ENCODE measurements at places on chromosomes 6 and 20.

DNA sequence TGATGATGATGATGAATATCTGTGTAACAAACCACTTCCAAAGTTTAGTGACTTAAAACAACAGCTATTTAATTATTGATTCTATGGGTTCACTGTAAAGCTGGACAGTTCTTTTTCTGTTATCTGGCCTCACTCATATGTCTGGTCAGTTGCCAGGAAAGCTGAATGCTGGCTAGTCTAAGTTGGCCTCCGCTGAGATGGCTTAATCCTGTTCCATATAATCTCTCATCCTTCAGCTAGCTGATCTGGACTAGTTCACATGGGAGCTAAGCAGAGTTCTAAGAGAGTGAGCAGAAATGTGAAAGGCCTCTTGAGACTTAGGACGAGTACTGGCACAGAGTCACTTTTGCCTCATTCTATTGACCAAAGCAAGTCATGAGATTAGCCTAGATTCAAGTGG is 334.7 kb upstream of the FLRT3 start:
- no peak for DNase-seq

DNA sequence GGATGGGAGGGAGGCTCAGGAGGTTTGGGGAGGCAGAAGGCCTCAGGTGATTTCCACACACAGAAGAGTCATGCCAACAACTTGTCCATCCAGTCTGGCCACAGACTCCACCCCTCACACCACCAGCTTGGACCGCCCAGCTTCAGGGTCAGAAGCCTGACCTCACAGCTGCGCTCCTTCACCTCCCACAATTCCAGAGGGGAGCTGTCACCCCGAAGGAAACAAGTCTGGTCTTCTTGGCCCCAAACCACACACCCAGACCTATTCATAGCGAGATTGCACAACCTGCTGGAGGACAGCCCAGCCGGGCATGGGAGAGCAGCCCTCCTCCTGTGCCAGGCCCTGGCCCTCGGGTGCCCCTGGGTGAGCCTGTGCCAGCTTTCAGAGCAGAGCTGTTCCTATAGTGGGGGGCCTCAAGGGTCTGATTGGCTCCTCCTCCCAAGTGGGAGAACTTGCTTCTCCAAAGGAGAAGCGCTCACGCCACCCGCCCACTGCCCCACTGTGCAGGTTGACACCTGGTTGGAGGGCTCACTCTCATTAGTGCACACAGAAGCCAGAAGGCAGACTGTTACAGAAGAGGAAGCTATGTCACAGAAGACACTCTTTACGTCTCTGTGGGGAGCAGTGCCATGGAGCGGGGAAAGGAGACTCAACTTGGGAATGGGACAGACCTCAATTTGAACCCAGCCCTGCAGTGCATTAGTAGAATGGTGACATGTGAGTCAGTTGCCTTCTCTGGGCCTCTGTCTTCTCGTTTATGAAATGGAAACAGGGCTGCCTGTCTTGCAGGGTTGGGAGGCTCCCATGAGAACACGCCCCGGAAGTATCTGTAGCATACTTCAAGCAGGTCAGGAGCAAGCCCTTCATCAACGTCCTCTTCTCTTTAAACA is 128.8 kb downstream of the FOXO3 start:
- DNase-seq, result no peak

DNA sequence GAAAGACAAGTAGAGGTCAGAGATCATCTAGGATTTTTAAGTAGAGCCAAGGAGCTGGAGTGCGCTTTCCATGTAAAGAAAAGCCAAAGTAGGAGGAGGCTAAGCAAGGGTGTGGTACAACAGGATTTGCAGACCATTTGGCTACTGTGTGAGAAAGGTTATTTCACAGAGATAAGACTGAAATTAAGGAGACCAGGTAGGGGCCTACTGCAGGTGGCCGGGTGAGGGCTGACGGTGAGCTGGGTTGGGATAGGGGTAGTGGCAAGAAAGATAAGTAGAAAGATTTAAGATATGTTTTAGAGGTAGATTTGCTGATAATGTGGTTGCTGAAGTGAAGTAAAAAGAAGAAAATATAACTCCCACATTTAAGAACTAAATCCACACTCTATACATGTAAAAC is 3.8 kb downstream of the BLOC1S5 start:
- DNase-seq, result no peak

GRCh38 chr20:36969051-36969450 is 17.5 kb upstream of the SAMHD1 start:
- no peak for DNase-seq

- DNase-seq, result no peak
These were observed 44.1 kb downstream of the TMEM14B start for GRCh38 chr6:10791673-10792072.

GRCh38 chr20:1897541-1897940 is 2.3 kb downstream of the SIRPA start:
- no peak for DNase-seq

GRCh38 chr20:19750101-19750606 is 7.9 kb upstream of the RIN2 start:
- no peak for DNase-seq

DNA sequence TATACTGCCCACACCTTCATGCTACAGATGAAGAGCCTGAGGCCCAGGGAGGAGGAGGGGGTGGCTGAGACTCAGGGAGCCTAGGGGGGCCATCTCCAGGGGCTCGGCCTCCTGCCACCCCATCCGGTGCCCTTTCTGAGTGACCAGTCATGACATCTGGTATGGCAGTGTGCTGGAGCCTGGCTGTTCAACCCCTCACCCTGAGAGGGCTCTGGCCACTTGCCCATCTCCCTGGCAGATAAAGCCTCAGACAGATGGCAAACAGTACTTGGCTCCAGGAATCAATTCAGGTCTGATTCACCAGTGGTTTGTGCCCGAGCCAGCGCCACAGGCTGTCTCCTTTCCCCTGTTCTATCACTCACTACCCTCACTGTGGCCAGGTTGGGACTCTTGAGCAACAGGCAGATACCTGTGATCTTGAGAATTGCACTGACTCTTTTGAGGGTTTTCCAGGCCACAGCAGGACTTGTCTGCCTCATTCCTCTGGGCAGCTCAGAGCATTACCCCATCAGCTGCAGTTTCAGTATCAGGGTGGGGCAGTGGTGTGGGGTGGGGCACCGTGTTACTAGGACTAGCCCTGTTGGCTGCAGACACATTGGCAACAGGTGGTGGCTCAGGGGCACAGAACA is 22.8 kb downstream of the SRSF3 start:
- no peak for DNase-seq
